COR-L47 (cell line): ENCODE measurements at places on chromosomes 6 and 20.

DNA sequence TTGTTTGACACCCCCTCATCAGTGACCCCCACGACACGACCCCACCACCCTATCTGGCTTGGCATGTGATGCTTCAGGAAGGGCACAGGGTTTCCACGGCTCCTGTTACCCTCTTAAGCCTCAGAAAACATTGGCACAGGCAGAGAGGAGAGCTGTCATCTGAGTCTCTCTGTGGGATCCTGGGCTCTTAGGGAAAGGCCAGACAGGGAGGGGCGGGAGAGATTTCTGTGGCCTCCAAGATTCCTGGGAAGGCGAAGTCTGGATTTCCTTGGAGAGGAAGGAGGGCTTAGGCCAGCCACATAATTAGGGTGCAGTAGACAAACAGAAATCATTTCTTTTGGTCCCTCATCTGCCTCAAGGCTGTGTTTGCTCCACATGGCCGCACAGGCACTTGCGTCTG is 191.6 kb upstream of the SNX9 start:
- DNase-seq = no peak

- DNase-seq = no peak
Measured at GRCh38 chr20:62618611-62619529, 23.4 kb upstream of the SLCO4A1 start.

DNA sequence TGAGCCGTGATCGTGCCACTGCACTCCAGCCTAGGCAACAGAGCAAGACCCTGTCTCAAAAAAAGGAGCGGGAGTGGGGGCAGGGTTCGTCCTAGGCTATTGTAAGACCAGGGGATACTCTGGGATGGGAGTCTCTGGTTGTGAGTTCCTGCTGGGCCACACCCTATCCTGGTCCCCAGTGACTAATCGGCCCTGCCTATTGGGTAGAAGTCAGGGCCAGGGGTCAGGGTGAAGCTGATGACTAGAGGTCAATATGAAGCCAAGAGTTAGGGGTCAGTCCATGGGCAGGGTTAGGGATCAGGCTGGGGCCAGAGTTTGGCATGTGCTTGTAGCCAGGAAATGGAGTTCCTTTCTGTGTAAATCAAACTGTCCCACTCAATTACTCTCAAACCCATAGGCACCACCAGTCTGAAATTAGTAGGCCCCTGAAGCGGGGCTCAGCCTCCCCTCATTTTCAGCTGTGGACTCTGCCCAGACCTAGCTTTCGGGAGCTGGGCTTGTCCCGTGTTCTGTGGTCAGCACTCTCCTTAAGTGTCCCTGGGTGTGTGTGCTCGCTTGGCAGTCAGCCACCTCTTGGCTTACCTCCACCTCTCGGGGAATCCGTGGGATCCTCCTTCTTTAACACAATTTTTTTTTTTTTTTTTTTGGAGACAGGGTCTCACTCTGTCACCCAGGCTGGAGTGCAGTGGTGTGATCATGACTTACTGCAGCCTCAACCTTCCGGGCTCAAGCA is 1.8 kb downstream of the HSPA12B start:
- DNase-seq = no peak

DNA sequence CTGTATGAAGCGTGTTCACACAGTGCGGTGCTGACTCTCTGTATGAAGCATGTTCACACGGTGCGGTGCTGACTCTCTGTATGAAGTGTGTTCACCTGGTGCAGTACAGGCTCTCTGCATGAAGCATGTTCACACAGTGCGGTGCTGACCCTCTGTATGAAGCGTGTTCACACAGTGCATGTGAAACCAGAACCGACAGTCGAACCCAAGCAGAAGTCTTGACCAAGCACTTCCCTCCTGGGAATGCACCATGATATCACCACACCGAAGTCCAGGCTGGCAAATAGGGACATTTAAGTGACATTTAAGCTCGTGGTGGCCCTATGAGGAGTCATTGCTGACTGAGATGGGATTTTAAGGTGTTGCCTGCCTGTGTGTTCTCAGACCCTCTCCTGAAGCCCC is 11.3 kb upstream of the SERPINB1 start:
- DNase-seq = no peak

DNA sequence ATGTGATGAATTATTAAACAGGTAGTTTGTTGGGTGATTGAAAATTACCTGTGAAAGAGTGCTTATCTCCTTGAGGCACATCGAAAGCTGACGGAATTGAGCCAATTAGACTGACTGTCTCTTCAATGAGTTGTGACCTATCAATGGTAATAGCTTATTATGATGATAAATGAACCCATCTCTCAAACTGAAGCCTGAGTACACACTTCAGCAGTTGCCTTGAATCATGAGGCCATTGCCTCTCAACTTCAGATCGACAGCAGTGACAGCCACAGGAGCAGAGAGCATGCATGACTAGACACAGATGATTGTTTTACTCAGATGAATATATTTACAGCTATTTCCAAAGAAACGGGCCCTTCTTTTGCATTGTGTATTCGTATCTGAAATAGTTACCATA is 323.9 kb downstream of the LAMA2 start:
- peak; percentile 1 for DNase-seq

DNA sequence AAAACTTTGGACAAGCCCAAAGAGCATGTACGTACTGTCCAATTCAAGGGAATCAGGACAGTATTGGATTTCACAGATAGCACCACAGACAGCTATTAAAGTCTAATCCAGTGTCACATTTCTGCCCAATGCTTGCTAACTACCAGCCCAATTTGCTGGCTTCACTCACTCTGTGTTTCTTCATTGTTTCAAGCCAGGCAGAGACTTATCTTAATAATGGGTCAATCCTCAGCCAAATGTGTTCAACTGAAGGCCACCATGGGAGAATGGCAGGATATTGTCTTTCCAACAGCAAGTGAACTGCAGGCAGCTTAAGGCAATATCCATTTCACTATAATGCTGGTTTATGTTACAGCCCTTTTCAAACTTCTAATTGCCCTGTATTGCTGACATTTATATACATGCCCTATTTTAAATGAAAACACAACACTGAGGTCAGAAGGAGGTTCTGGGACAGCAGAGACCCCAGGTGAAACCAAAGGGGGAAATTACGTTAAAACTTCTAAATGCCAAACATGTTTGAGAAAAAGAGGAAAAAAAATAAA is 142.1 kb upstream of the RSPO3 start:
- no peak for DNase-seq

GRCh38 chr6:10730254-10730653 is 7.4 kb downstream of the TMEM14C start:
- DNase-seq = no peak

- no peak for DNase-seq
Measured at GRCh38 chr6:70112716-70113115, 190.2 kb downstream of the COL9A1 start.

- no peak for DNase-seq
Measured at GRCh38 chr6:158071121-158072082, 89.7 kb downstream of the SYNJ2 start.

DNA sequence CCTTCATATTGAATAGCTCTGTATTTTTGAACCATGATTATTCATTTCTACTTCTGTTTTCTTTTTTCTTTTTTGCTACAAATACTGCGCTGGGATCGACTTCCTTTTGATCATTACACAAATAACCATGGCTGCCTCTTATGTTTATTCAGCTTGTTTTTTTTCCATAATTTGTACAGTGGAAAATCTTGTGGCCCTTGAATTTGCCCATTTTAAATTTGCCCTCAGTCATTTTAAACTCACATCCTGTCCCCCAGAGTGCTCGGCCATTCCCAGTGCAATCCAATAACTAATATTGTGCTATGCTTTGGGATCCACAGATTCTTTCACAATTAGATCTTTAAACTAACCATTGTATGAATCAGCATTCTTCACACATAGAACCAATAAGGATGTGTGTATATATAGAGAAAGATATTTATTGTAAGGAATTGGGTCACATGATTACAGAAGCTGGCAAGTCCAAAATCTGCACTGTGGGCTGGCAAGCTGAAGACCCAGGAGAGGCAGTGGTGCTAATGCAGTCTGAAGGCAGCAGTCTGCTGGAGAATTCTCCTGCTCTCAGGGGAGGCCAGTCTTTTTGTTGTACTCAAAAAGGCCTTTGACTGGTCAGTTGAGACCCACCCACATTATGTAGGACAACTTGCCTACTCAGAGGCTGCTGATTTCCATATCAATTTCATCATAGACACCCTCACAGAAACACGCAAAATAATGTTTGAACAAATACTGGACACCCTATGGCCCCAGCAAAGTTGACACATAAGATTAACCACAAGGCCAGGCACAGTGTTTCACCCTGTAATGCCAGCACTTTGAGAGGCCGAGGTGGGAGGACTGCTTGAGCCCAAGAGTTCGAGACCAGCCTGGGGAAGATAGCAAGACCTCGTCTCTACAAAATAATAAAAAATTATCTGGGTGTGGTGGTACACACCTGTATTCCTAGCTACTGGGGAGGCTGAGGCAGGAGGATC is 147.1 kb downstream of the MTHFD1L start:
- DNase-seq = no peak

DNA sequence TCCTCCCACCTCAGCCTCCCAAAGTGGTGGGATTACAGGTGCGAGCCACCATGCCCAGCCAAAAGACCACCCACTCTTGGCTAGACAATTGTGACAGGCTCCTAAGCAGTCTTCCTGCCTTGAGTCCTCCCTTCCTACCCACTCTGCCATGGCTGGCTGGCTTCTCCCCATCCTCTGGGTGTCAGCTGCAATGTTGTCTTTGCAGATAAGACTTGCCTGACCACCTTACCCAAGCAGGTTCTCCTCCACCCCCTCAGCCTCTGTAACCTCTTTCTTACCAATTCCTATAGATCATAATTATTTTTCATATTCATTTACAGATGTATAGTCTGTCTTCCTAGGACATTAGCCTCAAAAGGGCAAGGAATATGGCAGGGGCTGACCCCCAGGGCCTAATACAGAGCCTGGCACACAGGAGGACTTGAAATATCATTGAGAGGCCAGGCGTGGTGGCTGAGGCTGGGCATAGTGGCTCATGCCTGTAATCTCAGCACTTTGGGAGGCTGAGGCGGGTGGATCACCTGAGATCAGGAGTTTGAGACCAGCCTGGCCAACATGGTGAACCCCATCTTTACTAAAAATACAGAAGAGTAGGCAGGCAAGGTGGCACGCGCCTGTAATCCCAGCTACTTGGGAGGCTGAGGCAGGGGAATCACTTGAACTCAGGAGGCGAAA is 28.7 kb upstream of the SPAG4 start:
- DNase-seq = no peak

- DNase-seq = no peak
Measured at GRCh38 chr6:35492974-35493284, 4.0 kb downstream of the TEAD3 start.

GRCh38 chr6:45635284-45635867 is 257.6 kb upstream of the SUPT3H start:
- DNase-seq = no peak

DNA sequence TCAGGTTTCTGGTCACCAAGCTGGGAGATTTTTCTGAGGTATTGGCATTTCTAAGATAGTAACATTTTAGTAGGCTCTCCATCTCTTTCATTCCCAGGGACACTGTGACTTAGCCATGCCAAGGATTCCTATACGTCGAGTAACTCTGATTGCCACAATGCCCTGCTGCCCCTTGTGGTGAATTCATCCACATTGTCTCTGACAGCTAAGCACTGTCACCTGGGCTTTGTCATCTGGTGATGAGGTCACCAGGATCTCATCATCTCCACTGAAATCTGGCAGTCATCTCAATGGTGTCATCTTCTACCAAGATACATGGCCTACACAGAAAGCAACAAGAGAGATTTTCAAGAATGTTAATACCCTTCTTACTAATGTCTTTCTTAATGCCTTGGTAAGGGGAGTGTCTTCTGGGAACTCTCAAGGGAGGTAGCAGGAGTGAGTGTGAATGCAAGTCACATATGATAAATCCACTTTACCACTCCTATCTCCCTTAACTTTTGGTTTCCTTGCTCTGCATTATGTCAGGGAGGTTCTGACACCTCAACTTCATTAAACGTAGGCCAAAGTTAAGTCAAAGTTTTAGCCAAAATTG is 246.7 kb downstream of the CD109 start:
- DNase-seq = no peak

DNA sequence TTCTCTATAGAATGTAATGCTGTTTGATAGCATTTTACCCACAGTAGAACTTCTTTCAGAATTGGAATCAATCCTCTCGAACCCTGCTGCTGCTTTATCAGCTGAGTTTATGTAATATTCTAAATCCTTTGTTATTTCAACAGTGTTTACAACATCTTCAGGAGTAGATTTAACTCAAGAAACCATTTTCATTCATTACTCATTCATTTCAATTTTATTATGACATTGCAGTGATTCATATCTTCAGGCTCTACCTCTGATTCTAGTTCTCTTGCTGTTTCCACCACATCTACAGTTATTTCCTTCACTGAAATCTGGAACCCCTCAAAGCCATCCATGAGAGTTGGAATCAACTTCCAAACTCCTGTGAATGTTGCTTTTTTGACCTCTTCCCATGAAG is 93.7 kb downstream of the ZFAND3 start:
- DNase-seq = no peak

DNA sequence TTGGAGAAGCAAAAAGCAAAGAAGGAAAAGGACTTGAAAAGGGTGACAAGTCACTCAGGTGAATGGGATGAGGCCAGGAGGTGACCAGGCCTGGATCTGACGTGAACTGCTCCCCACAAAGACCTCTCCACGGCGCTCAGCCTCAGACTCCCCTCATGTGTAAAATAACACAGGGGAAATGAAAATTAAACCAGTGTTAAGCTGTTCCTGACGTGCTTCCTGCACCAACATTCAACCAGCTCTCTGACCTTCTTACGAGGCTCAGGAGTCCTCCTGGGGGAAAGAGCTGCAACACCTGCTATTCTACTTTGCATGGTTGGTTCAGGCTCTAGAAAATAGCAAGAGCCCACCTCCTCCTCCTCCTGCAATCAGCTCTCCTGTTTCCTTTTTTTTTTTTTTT is 256.7 kb downstream of the ATXN1 start:
- DNase-seq = no peak
